Mesendoderm (in vitro differentiated cells): ENCODE measurements at places on chromosomes 4 and X.

DNA sequence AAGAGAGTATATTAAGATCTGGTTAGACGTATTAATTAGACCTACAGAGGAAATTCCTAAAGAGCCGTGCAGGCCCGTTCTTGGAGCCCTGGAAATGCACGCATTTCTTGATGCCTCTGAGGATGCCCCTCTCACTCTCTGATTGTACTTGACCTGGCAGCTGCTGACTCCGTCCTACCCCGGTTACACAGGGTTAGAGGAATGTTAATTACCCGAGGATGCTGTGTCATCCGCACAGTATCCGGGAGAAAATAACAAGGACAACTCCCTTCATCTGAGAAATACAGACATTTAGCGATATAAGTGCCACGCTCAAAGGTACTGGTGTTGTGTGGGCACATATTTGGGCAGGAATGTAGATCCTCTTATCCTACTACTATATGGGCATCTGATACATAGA lies 404.6 kb upstream of the FAT1 start:
- H3K27me3 ChIP-seq: no peaks in the 10 kb centered on the region
- peak; percentile 48 for DNase-seq
- no peak overlapping the region for H3K27ac ChIP-seq
- H3K4me3 ChIP-seq: no peak overlapping the region
- H3K36me3 ChIP-seq: no peaks in the 10 kb centered on the region

- no peaks in the 10 kb centered on the region for H3K36me3 ChIP-seq
- H3K27ac ChIP-seq: no peak overlapping the region
- H3K27me3 ChIP-seq: no peaks in the 10 kb centered on the region
- H3K4me1 ChIP-seq: no peaks in the 10 kb centered on the region
Observed at GRCh38 chrX:22889819-22890218, 109.9 kb upstream of the DDX53 start.

DNA sequence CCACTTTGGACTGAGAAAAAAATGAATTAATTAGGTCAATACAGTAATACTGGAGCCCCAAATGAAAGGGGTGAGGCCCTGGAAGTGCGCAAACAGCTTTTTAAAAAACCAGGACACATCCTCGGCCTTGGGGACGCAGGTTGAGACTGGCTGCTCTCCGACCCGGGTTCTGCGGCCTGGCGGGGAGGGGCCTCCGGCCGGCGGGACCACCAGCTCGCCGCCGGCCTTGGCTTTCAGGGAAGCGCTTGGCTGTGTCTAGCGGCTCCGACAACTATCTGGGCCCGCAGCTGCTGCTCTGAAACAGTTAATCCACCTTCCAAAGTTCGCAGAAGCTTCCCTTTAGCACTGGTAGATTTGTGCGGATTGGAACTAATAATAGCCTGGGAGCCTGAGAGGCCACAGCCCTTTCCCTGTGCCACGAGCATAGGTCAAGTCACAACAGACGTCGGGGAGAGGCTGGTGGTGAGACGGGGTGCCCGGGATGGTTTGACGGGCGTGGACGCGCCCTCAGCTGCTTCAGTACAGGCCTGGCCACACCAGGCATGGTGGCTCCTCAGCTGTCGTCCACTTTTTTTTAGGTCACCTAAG lies 1.1 kb upstream of the SEL1L3 start:
- H3K4me1 ChIP-seq: no peaks in the 10 kb centered on the region
- H3K4me3 ChIP-seq: no peak overlapping the region
- H3K27me3 ChIP-seq: no peaks in the 10 kb centered on the region
- H3K36me3 ChIP-seq: no peaks in the 10 kb centered on the region
- no peak overlapping the region for H3K27ac ChIP-seq

DNA sequence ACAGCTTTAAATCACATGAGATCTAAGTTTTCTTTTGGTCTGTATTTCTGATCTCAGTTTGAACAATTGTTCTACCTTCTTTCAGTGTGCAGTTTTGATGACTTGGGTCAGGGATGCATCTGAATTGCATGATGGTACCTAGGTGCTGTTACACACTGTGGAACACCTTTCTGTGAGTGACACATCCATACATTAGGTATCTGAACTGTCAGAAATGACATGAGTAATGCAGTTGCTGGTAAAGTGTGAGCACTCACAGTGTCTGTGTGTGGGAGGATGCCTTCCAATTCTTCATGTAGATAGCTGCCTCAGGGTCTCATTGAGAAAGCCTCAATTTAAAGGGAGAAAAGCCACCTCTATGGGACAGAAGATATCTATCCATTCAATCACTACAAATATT lies 411.9 kb downstream of the PPARGC1A start:
- H3K27ac ChIP-seq: no peak overlapping the region
- no peaks in the 10 kb centered on the region for H3K36me3 ChIP-seq

DNA sequence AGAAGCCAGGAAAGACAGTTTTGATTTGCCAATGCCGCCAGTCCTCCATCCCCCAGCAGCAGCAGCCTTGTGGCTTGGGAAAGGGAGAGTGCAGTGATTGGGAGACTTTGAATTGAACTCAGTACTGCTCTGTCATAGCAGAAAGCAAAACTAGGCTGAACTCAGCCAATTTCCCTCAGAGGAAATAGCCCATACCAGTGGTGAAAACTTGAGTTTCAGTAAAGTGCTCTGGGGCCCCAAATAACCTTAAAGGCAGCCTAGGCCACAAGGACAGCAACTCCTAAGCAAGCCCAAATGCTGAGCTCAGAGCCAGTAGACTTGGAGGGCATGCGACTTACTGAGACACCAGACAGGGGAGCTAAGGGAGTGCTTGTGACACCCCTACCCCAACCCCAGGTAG lies 2.0 kb upstream of the PROM1 start:
- peak; percentile 30 for DNase-seq
- no peaks in the 10 kb centered on the region for H3K36me3 ChIP-seq
- H3K27ac ChIP-seq: no peak overlapping the region
- H3K4me3 ChIP-seq: no peak overlapping the region
- H3K27me3 ChIP-seq: no peaks in the 10 kb centered on the region

- no peak for DNase-seq
- no peak overlapping the region for H3K27ac ChIP-seq
- H3K36me3 ChIP-seq: no peaks in the 10 kb centered on the region
- H3K4me1 ChIP-seq: peaks cover 5% of the 10 kb centered on the region
Observed at GRCh38 chr4:1038948-1039492, 27.6 kb downstream of the FGFRL1 start.

DNA sequence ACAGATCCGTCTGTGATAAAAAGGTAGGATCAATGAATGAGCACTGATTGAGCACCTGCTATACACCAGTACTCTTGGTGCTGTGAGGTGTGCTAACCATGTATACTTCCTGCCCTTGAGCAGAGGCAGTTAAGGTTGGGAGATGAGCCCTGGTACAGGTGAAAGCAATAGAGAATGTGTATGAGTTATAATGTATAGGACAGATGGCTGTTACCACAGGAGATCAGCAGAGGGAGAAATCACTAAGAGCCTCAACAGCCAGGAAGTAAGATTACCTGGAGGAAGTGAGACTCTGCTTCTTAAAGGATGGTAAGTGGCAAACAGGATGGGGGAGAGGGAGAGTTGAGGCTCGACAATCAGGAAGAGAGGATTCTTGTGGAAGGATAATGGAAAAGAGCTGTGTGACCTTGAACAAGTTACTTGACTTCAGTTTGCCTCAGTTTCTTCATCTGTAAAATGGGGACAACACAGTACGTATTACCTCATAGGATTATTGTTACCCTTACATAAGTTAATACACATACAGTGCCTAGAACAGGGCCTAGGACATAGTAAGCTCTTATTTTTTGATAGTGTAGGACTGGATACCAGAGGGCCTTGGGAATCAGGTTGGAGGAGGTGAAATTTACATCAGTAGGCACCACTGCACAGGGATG lies 9.1 kb downstream of the CXCR3 start:
- no peaks in the 10 kb centered on the region for H3K4me1 ChIP-seq
- H3K27me3 ChIP-seq: no peaks in the 10 kb centered on the region
- no peak overlapping the region for H3K4me3 ChIP-seq

DNA sequence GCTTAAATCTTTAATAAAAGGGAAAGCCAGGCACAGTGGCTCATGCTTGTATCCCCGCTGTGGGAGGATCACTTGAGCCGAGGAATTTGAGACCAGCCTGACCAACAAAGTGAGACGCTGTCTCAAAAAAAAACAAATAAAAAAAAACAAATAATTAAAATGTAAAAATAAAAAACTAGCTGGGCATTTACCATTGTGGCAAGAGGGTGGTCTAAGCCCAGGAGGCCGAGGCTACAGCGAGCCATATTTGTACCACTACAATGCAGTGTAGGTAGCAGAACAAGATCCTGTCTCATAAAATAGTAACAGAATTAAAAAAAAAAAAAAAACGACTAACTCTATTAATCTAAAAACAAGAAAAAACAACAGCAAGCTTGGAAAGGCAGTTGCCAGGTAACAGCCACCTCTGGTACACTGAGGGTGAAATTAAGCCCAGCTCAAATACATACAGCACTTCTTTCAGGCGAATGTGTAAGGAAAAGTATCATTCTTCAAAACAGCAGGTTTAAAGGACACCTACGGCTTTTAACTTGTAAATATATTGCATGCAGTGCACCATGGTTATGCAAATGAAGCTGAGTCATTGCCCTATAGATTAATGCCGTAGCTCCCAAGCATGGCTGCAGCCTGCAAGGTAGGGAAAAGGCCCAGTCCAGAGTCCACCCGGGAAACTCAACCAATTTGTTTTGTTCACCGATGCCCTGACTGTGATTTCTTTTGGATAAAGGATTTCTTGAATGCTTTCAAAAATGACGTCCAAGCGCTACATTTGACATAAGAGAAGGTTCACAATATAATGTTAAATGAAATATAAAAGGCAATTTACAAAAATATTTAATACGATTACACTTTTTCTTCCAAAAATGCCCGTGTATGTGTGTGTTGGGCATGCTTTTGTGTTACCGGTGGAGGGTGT lies 14.5 kb upstream of the TXLNG start:
- H3K36me3 ChIP-seq: no peaks in the 10 kb centered on the region
- peak; percentile 89 for DNase-seq
- H3K27me3 ChIP-seq: no peaks in the 10 kb centered on the region
- H3K27ac ChIP-seq: no peak overlapping the region

DNA sequence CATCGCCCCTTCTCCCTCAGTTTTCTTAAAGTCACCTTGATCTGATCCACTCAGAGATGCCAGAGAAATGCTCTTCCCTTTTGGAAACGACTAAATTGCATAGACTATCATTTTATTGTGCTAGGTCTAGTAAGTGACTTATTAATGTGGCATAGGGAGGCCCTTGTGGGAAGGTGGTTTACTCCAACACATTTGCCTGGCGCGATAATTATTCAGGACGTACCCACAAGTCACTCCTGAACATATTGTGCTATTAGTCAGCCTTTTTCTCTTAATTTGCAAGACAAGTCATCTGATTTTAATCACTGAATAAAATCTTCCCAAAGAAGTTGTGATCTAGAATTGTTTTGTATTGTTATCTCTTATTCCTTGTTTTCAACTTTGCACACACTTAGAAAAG lies 7.6 kb downstream of the ENPEP start:
- H3K4me3 ChIP-seq: no peak overlapping the region
- DNase-seq: no peak
- no peaks in the 10 kb centered on the region for H3K27me3 ChIP-seq

DNA sequence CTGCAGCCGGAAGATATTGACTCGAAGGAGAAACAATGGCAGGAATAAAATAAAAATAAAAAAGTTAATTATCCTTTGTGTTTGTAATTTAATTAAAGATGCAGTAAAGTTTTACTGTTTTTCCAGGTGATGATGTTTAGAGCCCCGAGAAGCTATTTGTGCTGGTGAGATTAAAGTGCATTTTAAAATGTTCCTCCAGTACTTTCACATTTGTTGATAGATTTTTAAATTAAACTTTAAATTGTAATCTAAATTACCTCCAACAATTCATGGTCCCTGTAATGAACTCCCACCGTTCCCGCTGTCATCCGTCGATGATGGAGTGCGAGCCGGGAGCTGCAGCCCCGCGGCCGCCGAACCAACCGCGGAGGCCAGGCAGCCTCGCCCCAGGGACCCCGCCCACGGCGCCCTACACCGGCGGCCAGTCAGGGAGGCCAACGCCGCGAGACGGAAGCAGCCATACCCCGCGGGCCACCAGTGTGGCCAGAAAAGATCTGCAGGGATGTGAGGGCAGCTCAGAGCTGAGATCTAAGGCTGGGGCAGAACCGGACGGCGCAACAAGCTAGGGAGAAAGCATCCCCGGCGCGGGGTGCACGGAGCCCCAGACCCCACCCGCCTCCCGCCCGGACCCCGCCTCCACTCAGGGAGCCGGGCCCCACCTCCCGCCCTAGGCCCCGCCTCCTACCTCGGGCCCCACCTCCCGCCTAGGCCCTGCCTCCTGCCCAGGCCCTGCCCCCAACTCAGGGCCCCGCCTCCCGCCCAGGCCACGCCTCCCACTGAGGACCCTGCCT lies 104.0 kb downstream of the FAM53A start:
- no peaks in the 10 kb centered on the region for H3K36me3 ChIP-seq
- DNase-seq: peak; percentile 94
- peaks cover 3% of the 10 kb centered on the region for H3K4me1 ChIP-seq
- H3K27me3 ChIP-seq: no peaks in the 10 kb centered on the region

DNA sequence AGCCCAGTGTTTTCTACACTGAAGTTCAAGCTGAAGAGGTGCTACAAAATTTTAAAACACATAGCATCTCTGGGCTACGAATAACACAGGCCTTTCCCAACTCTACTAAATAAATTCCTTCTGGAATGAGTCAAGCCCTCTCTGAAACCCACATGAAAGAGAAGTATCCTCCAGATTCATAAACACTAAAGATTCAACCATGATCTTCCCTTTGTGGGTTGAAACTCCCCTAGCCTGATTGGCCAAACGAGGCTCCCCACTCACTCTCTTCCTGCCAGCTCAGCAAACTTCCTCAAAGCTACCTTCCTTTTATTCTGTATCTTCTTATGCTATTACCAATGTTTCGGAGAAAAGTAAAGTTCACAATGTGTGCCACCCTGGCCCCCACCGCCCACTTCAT lies 95.4 kb downstream of the NKX6-1 start:
- H3K4me1 ChIP-seq: no peaks in the 10 kb centered on the region
- H3K4me3 ChIP-seq: no peak overlapping the region
- H3K36me3 ChIP-seq: no peaks in the 10 kb centered on the region
- no peaks in the 10 kb centered on the region for H3K27me3 ChIP-seq
- H3K27ac ChIP-seq: no peak overlapping the region

- no peak for DNase-seq
- H3K27ac ChIP-seq: no peak overlapping the region
- no peaks in the 10 kb centered on the region for H3K27me3 ChIP-seq
- H3K4me3 ChIP-seq: no peak overlapping the region
- no peaks in the 10 kb centered on the region for H3K36me3 ChIP-seq
- H3K4me1 ChIP-seq: no peaks in the 10 kb centered on the region
Observed at GRCh38 chrX:39629001-39629400, 468.8 kb downstream of the BCOR start.
